ENCODE measurements at places on chromosomes 12 and 14. TPM values are rescaled to one million over a fixed set of nuclear protein-coding genes. Genes with fewer than 3 reads are reported as not detected.
A peak's percentile ranks its signal among the peaks of the same experiment; 100 is the strongest.

DNA sequence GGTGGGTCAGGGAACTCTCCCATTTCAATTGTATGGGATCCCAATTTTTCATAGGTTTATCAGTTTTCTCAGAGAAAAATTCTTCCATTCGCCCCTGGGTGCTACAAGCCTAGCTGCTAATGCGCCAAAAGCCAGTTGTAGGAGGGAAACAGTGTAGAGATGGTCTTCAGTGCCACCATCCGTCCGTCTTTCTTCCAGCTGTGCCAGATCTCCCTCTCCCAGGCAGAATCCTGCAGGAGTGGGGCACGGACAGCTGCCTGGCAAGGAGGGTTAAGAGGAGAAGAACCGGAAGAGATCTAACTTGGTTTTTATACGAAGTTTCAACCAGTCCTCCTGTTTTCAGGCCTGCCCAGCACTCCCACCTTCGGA lies 38.9 kb upstream of the FUT8 start:
- no peak for DNase-seq

DNA sequence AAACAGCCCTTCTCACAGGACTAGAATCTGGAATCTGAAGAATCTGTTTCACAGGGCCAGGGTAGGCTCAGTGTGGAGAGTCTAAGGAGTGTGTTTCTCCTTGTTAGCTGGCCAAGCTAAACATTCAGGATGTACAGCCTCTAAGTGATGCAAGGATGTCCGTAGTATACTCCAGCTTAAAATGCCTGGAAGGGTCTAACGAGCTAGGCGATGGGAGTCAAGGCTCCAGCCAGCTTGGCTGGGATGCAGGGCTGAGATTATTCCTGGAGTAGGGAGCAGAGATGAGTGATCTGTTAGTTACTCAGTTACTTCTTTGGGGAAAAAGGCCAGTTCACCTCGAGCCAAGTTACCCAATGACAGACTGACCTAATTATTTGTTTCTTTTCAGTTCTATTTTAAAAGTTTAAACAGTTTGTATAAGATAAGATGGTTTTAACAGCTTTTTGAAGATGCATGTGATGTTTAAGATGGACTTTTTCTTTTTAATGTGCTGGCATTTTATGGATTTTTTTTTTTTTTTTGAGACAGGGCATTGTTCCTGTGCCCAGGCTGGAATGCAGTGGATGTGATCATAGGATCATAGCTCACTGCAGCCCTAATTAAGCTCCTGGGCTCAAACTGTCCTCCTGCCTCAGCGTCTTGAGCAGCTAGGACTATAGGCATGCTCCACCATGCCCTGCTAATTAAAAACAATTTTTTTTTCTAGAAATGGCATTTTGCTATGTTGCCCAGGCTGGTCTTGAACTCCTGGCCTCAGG lies 41.1 kb downstream of the SYNE2 start:
- peak; percentile 21 for DNase-seq

- DNase-seq, result no peak
These were observed 192.6 kb downstream of the CHST11 start for GRCh38 chr12:104649217-104649824.

DNA sequence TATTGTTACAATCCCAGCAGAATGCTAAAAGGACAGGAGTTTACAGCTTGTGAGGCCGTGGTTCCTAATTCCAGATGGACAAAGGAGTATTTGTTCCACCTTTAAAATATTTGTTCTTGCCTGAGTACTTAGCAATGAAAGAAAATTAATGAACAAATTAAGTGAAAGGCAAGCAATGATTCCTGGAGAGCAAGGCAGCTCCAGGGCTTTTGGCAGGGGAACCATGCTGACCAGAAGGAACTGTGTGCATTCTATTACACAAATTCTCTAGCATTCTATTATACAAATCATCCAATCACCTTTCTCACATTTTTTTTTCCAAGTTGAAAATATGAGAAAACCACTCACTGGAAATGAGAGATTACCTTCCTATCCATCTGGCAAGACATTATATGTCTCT lies 1.8 kb upstream of the BMAL2 start:
- DNase-seq, result no peak

DNA sequence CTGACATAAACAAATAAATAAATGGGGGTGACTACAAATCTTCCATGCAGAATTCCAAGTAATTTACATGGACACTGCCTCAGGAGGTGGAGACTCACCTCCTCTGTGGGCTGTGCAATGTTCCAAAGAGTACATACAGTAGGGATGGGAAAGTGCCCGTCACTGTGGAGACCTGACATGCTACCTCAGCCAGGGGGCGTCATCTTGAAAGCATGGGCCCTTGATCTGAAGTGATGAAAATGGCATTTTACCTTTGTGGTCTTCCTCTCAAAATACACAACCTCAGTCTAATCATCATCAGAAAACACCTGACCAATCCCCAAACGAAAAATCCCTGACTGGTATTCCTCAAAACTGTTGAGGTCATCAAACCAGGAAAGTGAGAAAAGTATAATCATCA lies 48.4 kb downstream of the ANAPC7 start:
- peak; percentile 63 for DNase-seq

- no peak for DNase-seq
These were observed 287.2 kb upstream of the ATP2B1 start for GRCh38 chr12:89995870-89996269.

DNA sequence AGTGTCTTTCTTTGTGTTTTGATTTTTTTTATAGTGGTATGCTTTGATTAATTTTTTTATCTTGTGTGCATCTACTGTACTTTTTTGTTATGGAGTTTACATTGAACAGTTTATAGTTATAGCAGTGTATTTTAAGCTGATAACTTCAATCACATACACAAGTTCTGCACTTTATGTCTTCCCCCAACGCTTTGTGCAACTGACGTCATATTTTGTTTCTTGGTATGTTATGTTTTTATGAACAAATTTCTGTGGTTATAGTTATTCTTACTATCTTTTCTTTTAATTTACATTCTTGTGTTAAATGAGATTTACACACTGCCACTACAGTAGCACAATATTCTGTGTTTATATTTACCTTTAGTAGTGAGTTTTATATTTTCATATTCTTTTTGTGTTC lies 197.1 kb downstream of the SNAPC1 start:
- DNase-seq, result no peak

DNA sequence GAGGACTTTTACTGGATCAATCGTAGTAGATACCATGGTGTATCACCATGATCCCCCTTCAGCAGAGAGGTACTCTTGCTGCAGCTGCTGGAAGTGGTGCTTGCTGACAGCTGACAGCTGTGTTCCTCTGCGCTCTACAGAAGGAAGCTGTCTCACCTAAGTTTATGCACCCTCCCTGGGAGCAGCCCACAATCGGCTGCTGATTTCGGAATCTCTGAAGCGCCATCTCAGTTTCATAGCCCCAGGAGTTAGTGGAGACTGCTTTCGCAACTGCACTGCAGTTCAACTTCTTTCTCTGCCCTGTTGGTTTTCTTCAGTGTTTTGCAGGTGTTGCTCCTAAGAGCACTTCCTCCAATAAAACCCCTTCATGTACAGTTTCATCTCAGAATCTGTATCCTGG lies 237.9 kb downstream of the PAWR start:
- DNase-seq, result no peak

- no peak for DNase-seq
These were observed 173.4 kb upstream of the BMP4 start for GRCh38 chr14:54129850-54130640.

GRCh38 chr12:3748620-3749019 lies 4.3 kb downstream of the CRACR2A start:
- DNase-seq, result no peak

GRCh38 chr12:3622822-3623690 lies 129.9 kb downstream of the CRACR2A start:
- DNase-seq, result no peak

GRCh38 chr14:35046751-35047536 lies 872 bp downstream of the FAM177A1 start:
- DNase-seq, result peak; percentile 50

GRCh38 chr12:132506328-132507160 lies 16.6 kb downstream of the FBRSL1 start:
- DNase-seq, result peak; percentile 25

DNA sequence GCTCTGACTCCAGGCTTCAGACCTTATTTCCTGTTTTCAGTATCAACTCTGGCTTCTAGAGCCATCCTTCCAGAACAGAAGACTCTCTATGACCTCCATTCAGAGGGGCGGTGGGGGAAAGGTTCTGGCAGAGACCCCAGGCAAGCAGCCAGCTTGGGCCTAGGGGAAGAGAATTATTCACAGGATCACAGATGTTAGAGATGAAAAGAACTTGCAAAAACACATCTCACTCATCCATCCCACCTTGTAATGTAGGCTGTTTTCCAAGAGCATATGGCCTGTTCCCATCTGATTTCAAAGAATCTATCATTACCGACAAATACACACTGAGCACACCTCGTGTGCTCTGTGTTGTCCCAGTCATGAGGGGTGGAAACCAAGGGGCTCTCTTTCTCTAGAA lies 131.9 kb downstream of the GRIN2B start:
- DNase-seq, result no peak

DNA sequence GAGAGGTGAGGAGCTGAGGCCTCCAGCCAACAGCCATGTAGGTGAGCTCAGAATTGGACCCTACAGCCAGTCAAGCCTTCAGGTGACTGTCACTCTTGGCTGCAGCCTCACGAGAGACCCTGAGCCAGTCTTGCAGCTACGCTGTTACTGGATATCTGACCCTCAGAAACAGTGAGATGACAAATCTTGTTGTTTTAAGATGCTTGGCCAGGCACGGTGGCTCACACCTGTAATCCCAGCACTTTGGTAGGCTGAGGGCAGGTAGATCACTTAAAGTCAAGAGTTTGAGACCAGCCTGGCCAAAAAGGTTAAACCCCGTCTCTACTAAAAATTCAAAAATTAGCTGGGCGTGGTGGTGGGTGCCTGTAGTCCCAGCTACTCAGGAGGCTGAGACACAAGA lies 6.2 kb downstream of the PLEK2 start:
- no peak for DNase-seq

DNA sequence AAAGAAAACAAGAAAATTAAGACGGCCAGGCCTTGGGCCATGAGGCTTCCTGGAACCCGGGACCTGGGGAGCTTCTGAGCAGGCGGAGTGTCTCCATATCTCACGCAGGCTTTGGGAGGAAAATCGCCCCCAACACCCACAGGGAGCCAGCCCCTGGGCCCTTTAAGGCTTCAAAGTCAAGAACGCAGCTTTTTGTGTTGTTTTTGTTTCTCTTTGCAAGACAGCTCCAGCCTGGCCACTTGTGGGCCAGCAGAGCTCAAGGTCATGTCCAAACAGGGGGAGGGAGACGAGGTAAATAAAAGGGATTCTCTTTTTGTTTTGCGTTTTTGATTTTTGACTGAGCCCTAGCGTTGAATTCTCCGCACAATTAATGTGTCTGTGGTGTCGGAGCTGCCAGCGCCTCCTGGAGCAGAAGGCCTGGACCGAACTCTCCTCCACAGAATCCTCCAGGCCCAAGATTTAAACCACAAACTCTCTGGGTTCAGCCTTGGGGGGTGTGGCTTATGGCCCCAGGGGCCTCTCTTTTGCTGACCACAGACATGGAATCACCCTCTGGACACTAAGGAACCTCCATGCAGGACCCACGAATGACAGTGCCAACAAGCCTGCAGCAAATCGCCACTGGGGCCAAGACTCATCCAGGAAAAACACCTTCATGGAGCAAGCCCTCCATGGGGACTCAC lies 8.2 kb downstream of the SCARB1 start:
- no peak for DNase-seq

DNA sequence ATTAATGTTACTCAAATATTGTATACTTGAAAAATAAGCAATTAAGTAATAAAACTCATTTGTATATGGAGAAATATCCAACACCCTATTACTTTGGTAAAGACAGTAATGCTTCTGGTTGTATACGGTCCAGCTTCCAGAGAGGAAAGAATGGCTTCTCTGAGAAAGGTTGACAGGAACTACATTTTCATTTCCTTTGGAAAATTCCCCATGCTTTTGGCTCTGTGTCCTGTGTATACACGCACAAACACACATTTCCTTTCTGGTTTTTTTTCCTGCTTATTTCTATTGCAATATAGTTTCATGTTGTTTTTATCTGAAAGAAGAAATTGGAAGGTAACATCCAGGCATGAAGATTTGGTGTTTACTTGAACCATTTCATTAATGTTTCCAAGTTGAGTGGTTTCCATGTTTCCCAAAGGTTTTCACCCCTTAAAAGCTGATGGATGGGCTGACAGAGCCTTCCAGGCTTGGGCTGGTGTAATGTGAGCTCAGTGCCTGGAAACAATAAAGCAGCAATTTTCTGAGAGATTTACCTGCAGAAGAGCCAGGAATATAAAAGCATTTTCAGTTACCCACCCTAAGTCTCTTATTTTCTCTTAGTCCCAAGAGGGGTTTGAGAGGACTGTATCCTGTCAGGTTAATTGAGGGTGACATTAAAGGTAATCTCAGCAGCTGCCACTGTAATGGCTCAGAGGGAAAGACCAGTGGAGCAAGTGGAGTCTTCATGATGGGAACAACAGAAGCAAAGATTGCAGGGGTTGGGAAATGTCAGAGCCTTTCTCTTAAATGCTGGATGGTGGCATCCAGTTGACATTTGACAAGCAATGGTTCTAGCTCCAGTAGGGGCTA lies 33.4 kb upstream of the TMTC1 start:
- DNase-seq, result no peak

- peak; percentile 67 for DNase-seq
These were observed 77.7 kb upstream of the KITLG start for GRCh38 chr12:88658009-88658408.

DNA sequence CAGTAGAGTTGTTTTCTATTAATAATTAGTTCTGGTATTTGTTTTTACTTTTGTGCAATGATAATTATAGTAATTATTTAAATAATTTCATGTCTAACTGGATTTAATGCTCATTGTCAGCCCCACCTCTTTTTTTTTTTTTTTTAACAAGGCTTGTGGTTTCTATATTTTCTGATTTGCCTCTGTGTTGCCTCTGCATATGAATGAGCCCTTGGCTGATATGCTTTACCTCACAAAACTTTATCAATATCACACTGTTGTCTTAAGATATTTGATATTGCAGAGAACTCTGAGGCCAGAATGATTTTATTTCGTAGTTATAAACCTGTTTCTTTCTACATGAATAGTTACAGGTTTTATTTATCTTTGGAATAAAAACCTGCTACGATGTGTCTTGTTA lies 116.2 kb upstream of the ATP2B1 start:
- DNase-seq, result no peak

GRCh38 chr12:62660756-62661155 lies 194.1 kb downstream of the MON2 start:
- peak; percentile 95 for DNase-seq

GRCh38 chr12:52044292-52044983 lies 6.8 kb upstream of the NR4A1 start:
- DNase-seq, result no peak

- DNase-seq, result no peak
These were observed 12.2 kb downstream of the EIF5 start for GRCh38 chr14:103346286-103346685.

The ANKS1B gene
- 0.38 TPM for total RNA-seq

The SIX6 gene
- total RNA-seq, result not detected

The DPPA3 gene
- not detected for total RNA-seq

The CLECL1 gene
- not detected for total RNA-seq

The TMEM63C gene
- total RNA-seq, result 0.79 TPM

The RNFT2 gene
- 0.26 TPM for total RNA-seq

The CACNA1C gene
- total RNA-seq, result not detected

The GPR68 gene
- total RNA-seq, result 0.77 TPM

The CBLN3 gene
- 0.53 TPM for total RNA-seq

All from bronchial epithelial cell (primary cell).